Osteocyte (in vitro differentiated cells): ENCODE measurements at places on chromosomes 5 and 9. TPM values are rescaled to one million over a fixed set of nuclear protein-coding genes. Genes with fewer than 3 reads are reported as not detected.

DNA sequence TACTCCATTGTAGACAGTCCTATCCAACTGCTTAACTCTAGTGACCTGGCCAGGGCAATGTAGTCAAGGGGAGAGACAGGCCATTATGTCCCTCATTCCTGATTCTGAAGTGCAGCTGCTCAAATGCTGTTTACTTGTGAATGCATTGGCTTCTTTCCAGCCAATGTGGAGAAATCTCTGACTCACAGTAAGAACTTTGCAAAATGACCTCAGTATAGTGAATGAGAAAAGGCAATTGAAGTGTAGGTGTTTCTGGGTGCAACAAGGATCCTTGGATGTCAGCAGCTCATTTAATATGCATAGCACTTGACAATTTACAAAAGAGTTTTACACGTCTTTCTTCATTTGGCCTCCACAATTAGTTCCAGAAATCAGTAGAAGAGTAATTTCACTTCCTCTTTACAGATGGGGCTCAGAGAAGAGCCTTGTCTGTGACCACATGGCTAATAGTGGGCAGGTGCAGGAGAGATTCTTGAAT, 367.2 kb downstream of the OSTF1 start:
- no peaks in the 10 kb centered on the region for H3K27me3 ChIP-seq
- H3K36me3 ChIP-seq: no peaks in the 10 kb centered on the region
- no peak overlapping the region for H3K4me3 ChIP-seq
- H3K27ac ChIP-seq: no peak overlapping the region

DNA sequence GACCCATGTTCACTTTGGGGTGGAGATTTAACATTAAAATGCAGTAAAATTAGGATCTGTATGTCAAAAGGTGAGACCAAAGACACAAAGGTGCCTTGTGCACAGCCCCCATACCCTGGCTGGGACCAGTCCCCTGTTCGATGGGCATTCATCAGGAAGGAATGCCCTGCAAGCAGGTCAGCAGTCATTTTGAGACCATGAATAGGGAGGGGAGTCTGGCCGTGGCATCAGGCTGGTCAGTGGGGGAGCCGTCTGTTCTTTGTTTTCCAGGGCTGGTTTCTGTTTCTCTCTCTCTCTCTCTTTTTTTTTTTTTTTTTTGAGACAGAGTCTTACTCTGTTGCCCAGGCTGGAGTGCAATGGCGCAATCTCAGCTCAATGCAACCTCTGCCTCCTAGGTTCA, 68.9 kb upstream of the GOLM1 start:
- H3K4me3 ChIP-seq: no peak overlapping the region
- no peaks in the 10 kb centered on the region for H3K36me3 ChIP-seq
- peak; percentile 53 for DNase-seq
- H3K27me3 ChIP-seq: peaks cover 12% of the 10 kb centered on the region
- H3K4me1 ChIP-seq: no peaks in the 10 kb centered on the region
- no peak overlapping the region for H3K27ac ChIP-seq

The LCN10 gene
- not detected in 2 replicates for total RNA-seq

GRCh38 chr5:138696501-138696900, 56.7 kb upstream of the CTNNA1 start:
- no peak overlapping the region for H3K4me3 ChIP-seq
- H3K36me3 ChIP-seq: peaks cover 2% of the 10 kb centered on the region
- no peak for DNase-seq

DNA sequence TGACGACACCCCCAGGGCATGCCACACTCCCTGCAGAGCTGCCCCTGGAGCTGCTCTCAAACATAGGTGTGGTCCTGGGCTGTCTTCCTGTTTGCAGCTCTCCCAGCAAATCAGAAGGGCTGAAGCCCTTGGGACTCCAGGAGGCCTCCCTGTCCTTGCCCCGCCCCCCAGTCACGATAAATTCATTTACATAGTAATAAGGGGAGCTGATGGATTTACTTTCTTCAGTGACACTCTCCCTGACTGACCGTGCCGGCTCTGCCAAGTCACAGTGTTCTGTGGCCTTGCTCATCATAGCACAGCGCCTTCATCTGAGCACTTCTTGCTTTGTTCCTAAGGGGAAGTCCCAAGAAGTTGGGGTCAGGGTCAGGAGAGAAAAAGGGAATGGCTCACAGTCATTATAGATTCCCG, 121.4 kb downstream of the ENC1 start:
- no peak overlapping the region for H3K4me3 ChIP-seq
- H3K27me3 ChIP-seq: no peaks in the 10 kb centered on the region
- H3K27ac ChIP-seq: no peak overlapping the region
- peaks cover 36% of the 10 kb centered on the region for H3K4me1 ChIP-seq
- peaks cover 2% of the 10 kb centered on the region for H3K36me3 ChIP-seq
- DNase-seq: no peak

DNA sequence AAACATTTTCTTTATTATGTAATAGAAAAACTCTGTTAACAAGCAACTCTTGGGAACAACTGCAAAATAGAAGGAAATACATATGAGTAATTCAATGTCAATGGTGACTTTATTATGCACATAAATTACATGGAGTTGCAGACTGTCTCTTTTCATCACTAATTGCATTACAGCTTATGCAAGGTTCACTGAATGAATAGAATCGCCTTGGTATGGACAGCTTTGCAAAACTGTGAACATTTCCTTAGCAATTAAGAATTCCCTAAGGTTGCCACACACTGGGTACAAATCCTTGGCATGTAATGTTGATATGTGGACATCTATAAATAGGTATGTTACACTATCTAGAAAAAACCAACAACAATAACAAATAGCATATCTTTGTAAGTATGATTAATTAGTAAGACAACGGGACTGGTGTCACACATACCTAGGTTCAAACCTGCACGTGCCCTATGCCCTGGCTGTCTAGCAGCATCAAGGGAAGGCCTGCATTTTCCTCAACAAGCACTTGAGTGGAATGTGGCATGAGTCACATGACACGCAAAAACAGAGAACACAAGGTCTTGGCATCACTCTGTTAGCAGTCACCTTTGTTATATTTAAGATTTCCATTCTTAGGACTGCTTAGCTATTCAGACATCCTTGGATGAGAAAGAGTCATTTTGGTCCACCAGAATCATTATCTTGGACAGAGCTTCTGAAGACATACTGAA, 263.9 kb downstream of the CTNND2 start:
- DNase-seq: no peak
- no peak overlapping the region for H3K4me3 ChIP-seq
- H3K27ac ChIP-seq: no peak overlapping the region
- H3K36me3 ChIP-seq: no peaks in the 10 kb centered on the region
- H3K27me3 ChIP-seq: no peaks in the 10 kb centered on the region

GRCh38 chr9:116055536-116055935, 98.1 kb upstream of the PAPPA start:
- no peak for DNase-seq
- no peak overlapping the region for H3K27ac ChIP-seq
- H3K4me3 ChIP-seq: no peak overlapping the region
- H3K4me1 ChIP-seq: peaks cover 22% of the 10 kb centered on the region
- no peaks in the 10 kb centered on the region for H3K27me3 ChIP-seq
- H3K36me3 ChIP-seq: no peaks in the 10 kb centered on the region

DNA sequence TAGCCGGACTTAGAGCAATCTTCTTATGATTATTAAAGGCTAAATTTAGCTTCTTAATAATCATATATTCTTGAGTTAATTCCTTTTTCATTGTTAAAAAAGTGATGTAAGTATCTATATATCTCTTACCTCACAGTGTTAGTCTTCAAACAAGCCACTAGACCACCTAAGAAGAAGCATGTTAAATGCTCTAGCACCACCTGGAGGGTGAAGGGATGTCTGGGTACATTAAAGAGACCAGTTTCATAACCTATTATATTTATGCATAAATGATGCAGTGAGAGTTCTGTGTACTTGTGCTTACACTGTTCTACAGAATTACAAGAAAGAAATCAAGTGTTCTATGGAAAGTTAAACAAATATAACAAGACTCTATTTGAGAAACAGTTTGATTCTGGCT, 55.9 kb upstream of the SLCO6A1 start:
- H3K27me3 ChIP-seq: peaks cover 6% of the 10 kb centered on the region
- H3K4me1 ChIP-seq: no peaks in the 10 kb centered on the region
- H3K27ac ChIP-seq: no peak overlapping the region
- H3K4me3 ChIP-seq: no peak overlapping the region

DNA sequence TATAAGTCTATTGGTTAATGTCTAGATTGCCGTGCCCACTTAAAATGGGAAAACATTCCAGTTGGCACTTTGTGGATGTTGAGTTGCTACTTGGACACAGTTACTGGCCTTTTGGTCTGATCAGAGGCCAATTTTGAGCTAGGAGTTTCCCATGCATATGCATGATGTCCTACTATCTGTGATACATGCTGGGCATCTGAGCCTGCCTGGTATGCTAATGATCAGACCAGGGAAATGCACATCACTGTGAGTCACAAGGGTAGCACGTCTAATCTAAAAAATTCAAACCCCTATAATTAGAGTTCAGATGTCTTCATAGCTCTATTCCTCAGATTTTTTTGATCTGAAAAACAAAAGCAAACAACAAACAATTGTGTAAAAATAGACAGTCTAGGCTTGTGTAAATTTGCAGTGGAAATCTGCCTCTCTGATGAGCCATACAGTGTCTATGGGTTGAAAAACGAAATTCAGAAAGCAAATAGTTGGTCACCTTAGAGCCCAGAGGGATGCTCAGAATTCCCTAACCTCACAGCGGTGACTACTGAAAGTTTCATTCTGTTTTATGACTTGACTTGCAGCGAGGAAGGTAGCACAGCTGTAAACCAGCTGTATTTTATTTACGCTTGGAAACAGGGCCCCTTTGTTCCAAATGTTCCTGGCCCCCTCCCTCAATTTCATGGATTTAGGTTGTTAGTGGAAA, 37.3 kb downstream of the PALM2AKAP2 start:
- DNase-seq: no peak
- no peaks in the 10 kb centered on the region for H3K27me3 ChIP-seq
- H3K36me3 ChIP-seq: no peaks in the 10 kb centered on the region
- H3K4me1 ChIP-seq: peaks cover 34% of the 10 kb centered on the region
- no peak overlapping the region for H3K4me3 ChIP-seq
- peak overlapping the region; percentile 58 for H3K27ac ChIP-seq

DNA sequence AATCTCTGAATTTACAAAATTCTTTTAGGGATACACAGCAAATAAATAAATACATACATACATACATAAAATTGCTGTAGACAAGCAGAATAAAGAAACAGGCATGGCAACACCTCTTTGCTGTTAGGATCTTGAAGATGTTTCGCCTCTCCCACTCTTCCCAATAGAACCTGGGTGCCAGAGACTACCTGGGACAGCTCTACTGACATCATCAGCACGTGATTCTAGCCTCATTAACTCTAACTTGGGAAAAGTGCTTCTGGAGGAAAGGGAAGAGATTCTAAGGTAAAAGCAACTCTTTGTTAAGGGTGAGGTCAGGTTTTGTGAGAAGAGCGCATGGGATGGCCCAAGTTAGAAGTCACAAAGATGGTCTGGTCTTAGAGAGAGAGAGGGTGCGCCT, 339.1 kb downstream of the RFX3 start:
- H3K36me3 ChIP-seq: no peaks in the 10 kb centered on the region
- DNase-seq: no peak
- no peak overlapping the region for H3K27ac ChIP-seq
- no peak overlapping the region for H3K4me3 ChIP-seq
- H3K4me1 ChIP-seq: no peaks in the 10 kb centered on the region
- peaks cover 32% of the 10 kb centered on the region for H3K27me3 ChIP-seq

GRCh38 chr5:26660116-26660515, 378.3 kb downstream of the CDH9 start:
- no peaks in the 10 kb centered on the region for H3K36me3 ChIP-seq
- no peaks in the 10 kb centered on the region for H3K4me1 ChIP-seq
- no peak for DNase-seq
- H3K27ac ChIP-seq: no peak overlapping the region
- no peaks in the 10 kb centered on the region for H3K27me3 ChIP-seq

The SLC34A3 gene
- total RNA-seq: not detected in 2 replicates

- DNase-seq: no peak
- H3K4me3 ChIP-seq: no peak overlapping the region
- H3K4me1 ChIP-seq: no peaks in the 10 kb centered on the region
- H3K27me3 ChIP-seq: no peaks in the 10 kb centered on the region
- no peaks in the 10 kb centered on the region for H3K36me3 ChIP-seq
Measured at GRCh38 chr5:63596254-63596653, 366.0 kb downstream of the HTR1A start.

- H3K4me3 ChIP-seq: no peak overlapping the region
- H3K27ac ChIP-seq: no peak overlapping the region
- no peaks in the 10 kb centered on the region for H3K4me1 ChIP-seq
Measured at GRCh38 chr5:146116361-146116760, 11.0 kb upstream of the PLAC8L1 start.

DNA sequence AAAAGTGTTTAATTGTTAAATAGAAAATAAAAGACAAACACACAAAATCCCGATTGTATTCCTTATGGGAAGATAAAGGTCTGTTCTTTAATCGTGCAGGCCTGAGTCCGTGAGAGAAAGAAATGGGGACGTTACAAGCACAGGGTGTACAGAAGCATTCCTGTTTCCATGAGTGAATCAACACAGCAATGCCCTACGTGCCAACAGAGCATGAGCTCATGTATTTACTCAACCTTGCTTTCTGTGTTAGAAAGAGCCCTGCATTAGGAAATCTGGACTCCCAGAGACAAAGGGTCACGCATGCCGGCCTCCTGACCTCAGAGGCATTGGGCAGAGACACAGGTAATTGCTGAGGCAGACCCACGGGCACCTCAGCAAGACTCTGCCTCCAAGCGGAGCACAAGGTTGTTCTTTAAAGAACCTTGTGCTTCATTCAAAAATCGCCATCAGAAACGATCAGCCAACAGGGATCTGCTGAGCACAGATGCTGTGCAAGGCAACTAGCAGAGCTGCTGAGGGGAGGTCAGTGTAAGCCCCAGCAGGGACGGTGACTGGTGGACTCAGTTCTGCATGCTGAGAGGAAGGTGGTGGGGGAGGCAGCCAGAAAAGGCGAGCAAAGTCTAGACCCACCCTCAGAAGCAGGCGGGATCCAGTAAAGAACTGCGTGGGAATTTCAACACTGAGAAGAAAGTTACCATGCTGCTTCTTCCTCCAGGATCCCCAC, 101.0 kb downstream of the TLE1 start:
- H3K36me3 ChIP-seq: peaks cover 78% of the 10 kb centered on the region
- H3K4me1 ChIP-seq: peaks cover 53% of the 10 kb centered on the region
- peak overlapping the region; percentile 10 for H3K4me3 ChIP-seq
- no peak for DNase-seq
- H3K27ac ChIP-seq: peak overlapping the region; percentile 97

DNA sequence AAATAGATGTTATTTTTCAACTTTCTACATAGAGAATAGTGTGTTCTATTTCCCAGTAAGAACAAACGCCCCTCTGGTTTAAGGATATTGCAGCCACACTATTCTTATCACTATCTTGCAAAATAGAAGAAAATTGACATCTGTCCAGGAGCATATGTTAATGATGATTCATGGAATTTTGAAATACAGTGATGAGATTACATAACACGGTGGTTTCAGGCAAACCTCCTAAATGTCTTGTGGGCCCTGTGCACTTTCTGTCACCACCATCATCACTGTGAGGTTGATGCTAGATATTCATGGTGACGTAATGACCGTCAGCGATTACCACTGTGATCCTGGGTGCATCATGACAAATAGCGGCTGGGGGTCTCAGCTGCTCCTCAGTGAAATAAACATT, 48.1 kb downstream of the CFAP90 start:
- no peaks in the 10 kb centered on the region for H3K36me3 ChIP-seq
- H3K27me3 ChIP-seq: peaks cover 6% of the 10 kb centered on the region
- no peak for DNase-seq
- H3K4me3 ChIP-seq: no peak overlapping the region
- no peaks in the 10 kb centered on the region for H3K4me1 ChIP-seq
- H3K27ac ChIP-seq: no peak overlapping the region
